ENCODE measurements at places on chromosomes 1 and 21. TPM values are rescaled to one million over a fixed set of nuclear protein-coding genes. Genes with fewer than 3 reads are reported as not detected.
A peak's percentile ranks its signal among the peaks of the same experiment; 100 is the strongest.

Gene CENPF
- total RNA-seq, result 1.1 TPM

Gene ADGRL4
- 2.7 TPM for total RNA-seq

Gene IFI44L
- total RNA-seq, result 0.63 TPM

Gene NBPF19
- 13.2 TPM for total RNA-seq

Gene UBIAD1
- 7.6 TPM for total RNA-seq

Gene APOBEC4
- total RNA-seq, result not detected

Gene PALMD
- 17.1 TPM for total RNA-seq

Gene KRTAP10-8
- total RNA-seq, result not detected

Gene MATN1
- total RNA-seq, result not detected

Gene VHLL
- not detected for total RNA-seq

Gene KIF14
- total RNA-seq, result 0.10 TPM

Gene GJA8
- total RNA-seq, result not detected

Gene TMEM50A
- 26.5 TPM for total RNA-seq

GRCh38 chr1:221488550-221488949, 253.3 kb downstream of the DUSP10 start:
- DNase-seq, result no peak

DNA sequence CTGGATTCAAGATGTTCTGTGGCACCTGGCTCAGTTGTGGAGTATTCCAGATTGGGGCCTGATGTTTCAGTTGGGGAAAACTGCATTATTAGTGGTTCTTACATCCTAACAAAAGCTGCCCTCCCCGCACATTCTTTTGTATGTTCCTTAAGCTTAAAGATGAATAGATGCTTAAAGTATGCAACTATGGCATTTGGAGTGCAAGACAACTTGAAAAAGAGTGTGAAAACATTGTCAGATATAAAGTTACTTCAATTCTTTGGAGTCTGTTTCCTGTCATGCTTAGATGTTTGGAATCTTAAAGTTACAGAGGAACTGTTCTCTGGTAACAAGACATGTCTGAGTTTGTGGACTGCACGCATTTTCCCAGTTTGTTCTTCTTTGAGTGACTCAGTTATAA, 7.2 kb downstream of the FPGT start:
- no peak for DNase-seq

- no peak for DNase-seq
Observed at GRCh38 chr1:12516741-12517140, 101.3 kb downstream of the DHRS3 start.

GRCh38 chr21:37461479-37461878, 94.9 kb downstream of the DYRK1A start:
- DNase-seq, result no peak

DNA sequence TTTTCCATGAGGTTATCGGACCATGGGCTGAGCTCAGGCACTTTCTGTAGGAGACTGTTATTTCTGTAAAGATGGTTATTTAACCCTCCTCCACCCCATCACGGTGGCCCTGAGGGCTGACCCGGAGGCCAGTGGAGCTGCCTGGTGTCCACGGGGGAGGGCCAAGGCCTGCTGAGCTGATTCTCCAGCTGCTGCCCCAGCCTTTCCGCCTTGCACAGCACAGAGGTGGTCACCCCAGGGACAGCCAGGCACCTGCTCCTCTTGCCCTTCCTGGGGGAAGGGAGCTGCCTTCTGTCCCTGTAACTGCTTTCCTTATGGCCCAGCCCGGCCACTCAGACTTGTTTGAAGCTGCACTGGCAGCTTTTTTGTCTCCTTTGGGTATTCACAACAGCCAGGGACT, 2.6 kb upstream of the CCDC28B start:
- DNase-seq, result no peak

DNA sequence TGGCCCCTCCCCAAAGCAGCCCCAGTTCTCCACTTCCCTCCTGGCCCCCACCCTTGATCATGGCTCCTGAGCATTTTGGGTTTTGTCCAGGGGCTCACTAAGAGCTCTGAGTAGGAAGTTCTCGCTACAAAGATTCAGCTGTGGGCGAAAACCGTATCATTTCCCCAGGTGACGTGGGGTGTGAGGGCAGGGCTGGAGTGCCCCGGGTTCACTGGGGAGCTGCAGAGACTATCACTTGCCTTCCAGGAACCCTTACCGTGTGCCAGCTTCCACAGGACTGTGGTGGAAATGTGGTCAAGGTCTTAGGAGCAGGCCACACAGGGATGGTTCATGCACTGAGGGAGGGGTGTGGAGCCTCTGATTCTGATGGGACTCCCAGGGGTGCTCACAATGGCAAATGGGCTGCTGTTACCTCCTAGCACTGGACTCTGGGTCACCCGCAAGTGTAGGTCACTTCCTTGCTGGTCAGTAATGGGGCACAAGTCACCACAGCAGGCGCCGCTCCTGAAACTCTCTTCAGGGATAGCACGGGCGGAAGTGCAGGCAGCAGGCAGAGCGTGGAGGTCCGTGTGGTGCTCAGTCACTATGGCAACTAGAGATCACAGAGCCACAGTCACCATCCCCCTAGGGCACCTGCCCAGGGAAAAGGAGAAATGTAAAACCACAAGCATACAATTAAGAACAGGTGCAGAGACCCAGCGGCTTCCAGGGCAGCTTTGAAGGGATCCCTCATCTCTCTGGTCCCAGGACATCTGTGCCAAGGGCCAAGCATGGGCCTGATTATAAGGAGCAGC, 35.4 kb downstream of the RSPH1 start:
- DNase-seq, result no peak

DNA sequence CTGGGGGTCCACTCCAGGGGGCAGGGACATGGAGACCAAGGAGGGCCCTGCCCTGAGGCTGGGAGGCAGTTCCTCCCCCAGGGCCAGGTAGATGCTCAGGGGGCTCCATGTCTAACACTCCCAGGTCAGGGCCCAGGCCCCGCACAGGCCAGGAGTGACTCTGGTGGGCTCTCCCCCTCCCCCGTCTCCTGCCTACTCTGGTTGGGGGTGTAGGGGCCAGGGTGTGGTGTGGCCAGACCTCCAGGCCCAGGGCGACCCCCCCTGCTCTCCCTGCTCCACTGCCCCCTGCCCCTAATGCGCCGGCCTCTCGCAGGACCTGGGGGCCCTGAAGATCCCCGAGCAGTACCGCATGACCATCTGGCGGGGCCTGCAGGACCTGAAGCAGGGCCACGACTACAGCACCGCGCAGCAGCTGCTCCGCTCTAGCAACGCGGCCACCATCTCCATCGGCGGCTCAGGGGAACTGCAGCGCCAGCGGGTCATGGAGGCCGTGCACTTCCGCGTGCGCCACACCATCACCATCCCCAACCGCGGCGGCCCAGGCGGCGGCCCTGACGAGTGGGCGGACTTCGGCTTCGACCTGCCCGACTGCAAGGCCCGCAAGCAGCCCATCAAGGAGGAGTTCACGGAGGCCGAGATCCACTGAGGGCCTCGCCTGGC, 19.7 kb upstream of the CCDC27 start:
- DNase-seq, result no peak

- no peak for DNase-seq
Observed at GRCh38 chr1:33188572-33189275, 6.9 kb upstream of the TRIM62 start.

GRCh38 chr1:1552263-1552639, 11.8 kb upstream of the TMEM240 start:
- DNase-seq, result no peak

- no peak for DNase-seq
Observed at GRCh38 chr1:42776502-42776901, 8.3 kb upstream of the TMEM269 start.

GRCh38 chr21:44329086-44329889, 9.9 kb downstream of the CFAP410 start:
- DNase-seq, result no peak

DNA sequence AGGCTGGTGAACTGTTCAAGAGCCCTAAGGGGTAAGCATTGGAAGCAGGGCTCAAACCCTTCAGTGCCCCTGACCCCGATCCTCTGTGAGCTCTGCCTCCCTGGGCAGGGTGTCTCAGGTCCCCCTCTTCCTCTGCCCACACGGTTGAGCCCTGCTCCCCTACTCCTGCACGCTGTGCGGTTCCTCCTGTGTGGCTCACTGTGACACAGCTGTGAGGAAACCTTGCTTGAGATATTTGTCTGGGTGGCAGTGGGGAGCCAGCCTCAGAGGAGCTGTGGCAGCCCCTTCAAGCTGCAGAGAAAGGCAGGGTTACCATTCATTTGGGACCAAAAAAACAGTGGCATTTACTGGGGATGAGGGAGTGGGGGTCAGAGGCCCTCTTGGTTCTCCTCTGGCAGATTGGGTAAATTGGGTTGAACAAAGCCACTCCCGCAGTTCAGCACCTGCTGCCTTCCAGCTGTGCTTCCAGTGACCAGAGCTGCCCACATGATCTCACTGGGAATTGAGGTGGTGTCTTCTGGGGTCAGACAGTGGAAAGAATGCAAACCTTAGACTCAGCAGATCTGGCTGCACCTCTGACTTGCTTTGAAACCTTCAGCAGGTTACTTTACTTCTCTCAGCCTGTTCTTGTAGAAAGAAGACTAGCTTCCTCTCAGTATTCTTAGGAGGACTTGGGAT, 60.6 kb upstream of the CD1D start:
- DNase-seq, result no peak

- DNase-seq, result peak; percentile 85
Observed at GRCh38 chr1:11649237-11649623, 5.0 kb downstream of the FBXO2 start.

DNA sequence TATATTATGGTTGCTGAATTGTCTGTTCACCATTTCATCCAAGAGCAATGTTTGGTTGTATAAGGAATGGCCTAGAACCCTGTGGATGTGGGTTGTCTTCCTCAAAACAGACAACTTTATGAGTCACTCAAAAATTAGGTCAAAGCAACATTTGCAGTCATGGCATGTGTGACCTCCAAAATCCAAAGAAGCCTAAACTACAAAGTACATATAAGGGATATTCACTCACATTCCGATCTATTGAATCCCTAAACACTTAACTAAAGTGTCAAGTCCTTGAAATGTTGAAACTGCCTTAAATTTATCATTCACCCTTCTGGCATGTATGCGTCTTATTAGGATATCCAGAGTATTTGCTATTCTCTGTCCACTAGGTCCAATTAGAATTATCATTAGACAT, 491.5 kb downstream of the NUF2 start:
- no peak for DNase-seq

GRCh38 chr21:22277341-22277740, 1279.1 kb downstream of the NCAM2 start:
- no peak for DNase-seq

GRCh38 chr1:108646648-108647269, 14.1 kb downstream of the HENMT1 start:
- DNase-seq, result peak; percentile 61

- no peak for DNase-seq
Observed at GRCh38 chr1:245673881-245674414, 519.2 kb downstream of the KIF26B start.

DNA sequence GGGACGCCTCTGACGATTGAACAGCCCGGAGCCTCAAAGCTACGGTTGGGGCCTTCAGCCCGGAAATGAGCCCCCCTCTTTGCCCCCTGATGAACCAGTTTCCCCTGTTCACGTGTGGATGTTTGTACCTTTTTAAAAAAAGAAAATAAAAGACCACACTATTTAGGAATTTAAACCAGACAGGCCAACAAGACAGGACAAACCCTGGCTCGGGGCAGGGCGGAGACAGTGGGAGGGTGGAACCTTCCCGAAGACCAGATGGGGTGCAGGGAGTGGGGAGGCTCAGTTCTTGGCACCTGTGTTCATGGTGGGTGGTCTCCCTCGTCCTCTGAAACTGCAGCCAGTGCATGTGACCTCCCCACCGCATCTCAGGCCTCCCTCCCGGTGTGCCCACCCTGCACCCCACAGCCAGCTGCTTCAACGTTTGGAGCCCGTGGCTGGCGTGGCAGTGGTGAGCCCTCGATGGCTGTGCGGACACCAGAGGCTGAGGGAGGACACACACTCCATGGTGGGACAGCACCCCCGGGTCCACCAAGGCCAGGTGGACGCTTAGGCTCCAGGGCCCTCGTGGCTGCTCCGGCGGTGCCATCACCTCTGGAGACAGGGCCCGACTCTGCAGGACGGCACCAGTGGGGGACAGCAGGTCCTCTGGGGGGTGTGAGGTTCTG, 45.6 kb downstream of the COL18A1 start:
- DNase-seq, result no peak
